Tibial nerve (tissue), 4 donors: ENCODE measurements at places on chromosomes 13 and 19. TPM values are rescaled to one million over a fixed set of nuclear protein-coding genes. Genes with fewer than 3 reads are reported as not detected.

Gene IGFL1
- not detected for total RNA-seq

DNA sequence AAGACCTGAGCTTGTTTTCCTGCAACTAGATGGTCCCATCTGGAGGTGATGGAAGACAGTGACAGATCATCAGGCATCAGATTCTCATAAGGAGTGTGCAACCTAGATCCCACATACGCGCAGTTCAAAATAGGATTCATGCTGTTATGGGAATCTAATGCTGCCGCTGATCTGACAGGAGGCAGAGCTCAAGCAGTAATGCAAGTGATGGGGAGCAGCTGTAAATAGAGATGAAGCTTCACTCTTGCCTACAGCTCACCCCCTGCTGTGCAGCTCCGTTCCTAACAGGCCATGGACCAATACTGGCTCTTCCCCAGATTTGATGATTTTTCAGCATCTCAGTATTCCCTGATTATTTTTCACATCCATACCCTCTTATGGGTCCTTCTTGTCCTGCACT, 208.4 kb upstream of the RXFP2 start:
- H3K4me3 ChIP-seq: no peak overlapping the region
- no peaks in the 10 kb centered on the region for H3K36me3 ChIP-seq
- no peak for DNase-seq
- no peaks in the 10 kb centered on the region for H3K4me1 ChIP-seq

- DNase-seq: no peak
- H3K4me3 ChIP-seq: no peak overlapping the region
- H3K27ac ChIP-seq: no peak overlapping the region
Observed at GRCh38 chr13:45280011-45280410, 61.0 kb downstream of the TPT1 start.

Gene HCST
- 37.6 TPM for total RNA-seq

DNA sequence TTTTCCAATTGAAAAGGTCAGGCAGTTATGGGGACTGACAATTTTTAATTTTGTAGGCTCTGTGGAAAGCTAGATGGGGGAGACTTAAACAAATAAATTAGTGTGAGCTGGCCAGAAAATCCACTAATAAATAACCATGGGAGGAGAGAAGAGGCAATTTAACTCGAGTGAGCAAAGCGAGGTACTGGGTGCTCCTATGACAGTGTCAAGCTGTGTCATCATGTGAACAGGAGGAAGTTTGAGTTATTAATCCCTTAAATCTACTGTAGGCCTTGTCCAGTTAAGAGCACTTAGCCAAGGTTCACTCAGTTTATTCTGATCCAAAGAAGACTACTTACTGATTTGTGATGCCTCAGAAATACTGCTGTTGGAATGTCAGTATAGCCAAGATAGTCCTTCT, 122.8 kb downstream of the OXGR1 start:
- H3K36me3 ChIP-seq: no peaks in the 10 kb centered on the region
- no peaks in the 10 kb centered on the region for H3K27me3 ChIP-seq
- H3K4me3 ChIP-seq: no peak overlapping the region
- DNase-seq: no peak
- H3K27ac ChIP-seq: no peak overlapping the region
